ENCODE measurements at places on chromosomes 2 and 18.

- DNase-seq: peak; percentile 63
These were observed 24.5 kb downstream of the PLEKHM3 start for GRCh38 chr2:208000701-208001395.

DNA sequence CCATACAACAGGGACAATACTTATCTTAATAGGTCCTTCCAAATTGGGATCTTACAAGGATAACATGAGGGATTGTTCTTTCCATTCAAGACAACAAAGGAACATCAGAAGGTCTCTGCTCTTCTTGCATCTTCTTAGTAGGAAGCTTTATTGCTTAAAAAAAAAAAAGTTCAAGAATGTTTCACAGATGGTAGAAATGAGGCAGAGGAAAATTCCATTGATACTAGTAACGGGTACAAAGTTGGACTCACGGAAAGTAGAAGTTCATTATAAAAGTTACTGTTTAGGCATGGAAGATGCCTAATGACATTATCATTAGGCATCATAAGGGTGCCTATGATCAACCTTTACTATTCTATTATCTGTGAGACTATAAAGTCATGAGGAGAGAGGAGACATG is 136.2 kb downstream of the LAMA3 start:
- DNase-seq: peak; percentile 73

- DNase-seq: no peak
These were observed 26.4 kb downstream of the WDFY1 start for GRCh38 chr2:223918671-223919134.

- no peak for DNase-seq
These were observed 5.0 kb downstream of the MREG start for GRCh38 chr2:216008387-216008786.

DNA sequence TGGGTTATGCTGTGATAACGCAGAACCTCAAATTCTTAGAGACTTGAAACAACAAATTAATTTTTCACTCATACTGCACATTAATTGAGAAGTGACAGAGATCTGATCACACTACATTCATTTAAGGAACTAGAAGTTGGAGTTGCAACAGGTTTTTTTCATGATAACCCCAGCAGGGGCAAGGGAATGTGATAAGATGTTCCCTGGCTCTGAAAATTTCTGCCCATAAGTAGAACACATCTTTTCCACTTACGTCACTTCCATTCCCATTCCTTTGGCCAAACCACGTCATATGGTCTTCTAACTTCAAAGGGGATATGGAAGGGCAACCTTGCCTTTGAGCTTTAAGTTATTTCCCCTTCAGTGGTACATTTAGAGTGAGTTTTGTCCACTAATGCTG is 29.7 kb upstream of the PSME4 start:
- no peak for DNase-seq

GRCh38 chr2:175585496-175585895 is 404.0 kb upstream of the ATP5MC3 start:
- DNase-seq: no peak

- peak; percentile 99 for DNase-seq
These were observed 64.6 kb downstream of the SPTBN1 start for GRCh38 chr2:54520687-54521086.

- DNase-seq: no peak
These were observed 38.3 kb downstream of the LRRFIP1 start for GRCh38 chr2:237665713-237666143.

DNA sequence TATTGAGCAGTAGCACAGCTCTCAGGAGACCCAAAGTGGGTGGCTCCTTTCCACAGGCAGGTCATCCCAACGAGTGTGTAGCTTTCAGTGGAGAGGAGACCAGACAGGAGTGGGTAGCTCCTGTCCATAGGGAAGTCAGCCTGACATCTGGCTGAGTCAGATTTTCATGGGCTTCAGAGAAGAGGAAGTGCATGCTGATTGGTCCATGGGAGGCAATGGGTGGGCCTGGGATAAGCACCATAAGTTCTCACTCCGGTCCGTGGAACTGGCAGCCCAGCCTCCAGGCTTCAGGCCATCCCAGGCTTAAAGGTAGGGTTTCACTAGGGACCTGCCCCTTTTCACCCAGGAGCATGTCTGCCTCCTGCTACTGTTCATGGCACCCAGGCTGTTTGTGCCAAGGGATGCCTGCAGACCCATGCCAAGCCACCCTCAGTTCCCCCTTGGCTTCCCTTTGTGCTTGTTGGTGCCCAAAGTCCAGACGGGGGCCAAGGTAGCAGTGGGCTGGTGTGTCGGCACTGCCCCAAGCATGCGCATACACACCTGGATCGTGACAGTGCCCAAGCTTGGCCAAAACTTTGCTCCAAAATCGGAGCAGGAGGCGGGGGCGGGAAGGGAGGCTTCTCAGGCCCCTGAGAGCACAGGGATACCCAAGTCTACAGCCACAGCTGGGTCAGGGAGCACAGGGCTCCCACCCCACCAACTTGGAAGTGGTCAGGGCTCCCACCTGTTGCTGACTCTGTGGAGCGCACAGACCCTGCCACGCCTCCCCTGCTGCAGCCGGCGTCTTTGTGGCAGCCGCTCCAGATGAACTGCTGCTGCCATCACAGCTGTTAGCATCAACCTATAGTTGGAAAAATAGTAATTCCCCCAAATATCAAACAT is 26.4 kb downstream of the MARCHF7 start:
- DNase-seq: peak; percentile 22

DNA sequence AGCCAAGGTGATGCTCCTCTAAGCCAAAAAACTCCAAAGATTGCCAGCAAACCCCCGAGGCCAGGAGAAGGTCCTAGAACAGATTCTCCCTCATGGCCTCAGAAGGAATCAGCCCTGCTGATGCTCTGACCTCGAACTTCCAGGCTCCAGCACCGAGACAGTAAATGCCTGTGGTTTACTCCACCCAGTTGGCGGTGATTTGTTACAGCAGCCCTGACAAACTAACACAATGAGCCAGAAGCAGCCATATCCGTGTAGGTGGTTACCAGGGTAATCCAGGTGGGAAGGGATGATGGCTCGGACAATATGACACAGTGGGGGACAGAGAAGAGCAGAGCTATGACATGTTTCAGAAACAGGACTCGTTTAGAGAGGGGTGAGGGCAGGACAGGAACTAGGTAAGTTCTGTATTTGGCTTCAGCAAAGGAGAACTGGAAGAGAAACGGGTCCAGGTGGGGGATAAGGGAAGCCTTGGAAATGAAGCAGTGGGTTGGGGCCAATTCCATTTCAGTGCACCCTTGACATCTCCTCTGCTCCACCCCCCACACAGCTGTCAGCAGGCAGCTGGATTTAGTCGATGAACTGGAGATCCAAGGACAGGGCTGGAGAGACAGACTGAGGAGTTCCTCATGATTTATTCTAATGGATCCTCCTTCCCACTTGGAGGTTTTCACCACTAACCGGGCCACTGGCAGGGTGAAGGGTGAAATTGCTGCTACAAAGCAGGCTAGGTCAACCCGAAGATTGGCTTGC is 179.7 kb upstream of the SH3BP4 start:
- peak; percentile 64 for DNase-seq

DNA sequence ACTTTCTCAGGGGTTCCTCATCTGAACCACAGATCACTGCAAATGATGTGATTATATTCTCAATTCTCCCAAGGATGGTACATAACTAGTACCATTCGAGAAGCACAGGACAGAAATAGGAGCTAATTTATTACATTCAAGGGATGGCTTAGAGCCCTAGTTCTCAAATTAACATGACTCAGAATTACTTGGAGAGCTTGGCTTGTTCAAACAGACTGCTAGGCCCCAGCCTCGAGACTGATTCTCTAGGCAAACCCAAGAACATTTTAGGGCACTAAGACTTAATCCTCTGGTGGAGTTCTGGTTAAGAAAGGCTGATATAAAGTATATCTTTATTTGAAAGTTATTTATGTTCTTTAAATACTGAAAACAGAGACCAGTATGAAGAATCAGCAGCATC is 35.8 kb downstream of the HIBCH start:
- peak; percentile 32 for DNase-seq

- peak; percentile 7 for DNase-seq
These were observed 118.7 kb downstream of the EPB41L3 start for GRCh38 chr18:5424903-5425664.

- DNase-seq: peak; percentile 29
These were observed 45.0 kb upstream of the CREB1 start for GRCh38 chr2:207484444-207485391.

DNA sequence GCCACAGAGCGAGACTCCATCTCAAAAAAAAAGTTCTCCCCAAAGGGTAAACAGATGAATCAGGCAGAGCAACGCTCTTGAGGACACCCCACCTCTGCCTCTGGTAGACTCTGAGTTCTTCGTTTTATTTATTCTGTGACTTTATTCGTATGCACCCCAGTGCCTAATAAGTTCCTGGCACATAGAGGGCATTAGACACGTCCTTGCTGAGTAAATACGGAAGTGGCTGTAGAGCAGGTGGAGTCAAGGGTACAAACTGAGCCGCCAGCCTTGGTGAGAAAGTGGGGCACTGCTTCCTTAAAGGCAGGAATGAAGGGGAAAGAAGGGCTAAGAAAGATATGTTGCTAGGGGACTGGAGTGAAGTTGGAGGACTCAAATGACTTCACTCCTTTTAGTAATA is 12.9 kb downstream of the SULT1C2 start:
- no peak for DNase-seq

- DNase-seq: peak; percentile 4
These were observed 296.9 kb downstream of the ZNF521 start for GRCh38 chr18:25055076-25055475.

- peak; percentile 32 for DNase-seq
These were observed 168.0 kb downstream of the SPP2 start for GRCh38 chr2:234218266-234219045.
